SK-MEL-5 (cell line): ENCODE measurements at places on chromosomes 7 and 10. TPM values are rescaled to one million over a fixed set of nuclear protein-coding genes. Genes with fewer than 3 reads are reported as not detected.

DNA sequence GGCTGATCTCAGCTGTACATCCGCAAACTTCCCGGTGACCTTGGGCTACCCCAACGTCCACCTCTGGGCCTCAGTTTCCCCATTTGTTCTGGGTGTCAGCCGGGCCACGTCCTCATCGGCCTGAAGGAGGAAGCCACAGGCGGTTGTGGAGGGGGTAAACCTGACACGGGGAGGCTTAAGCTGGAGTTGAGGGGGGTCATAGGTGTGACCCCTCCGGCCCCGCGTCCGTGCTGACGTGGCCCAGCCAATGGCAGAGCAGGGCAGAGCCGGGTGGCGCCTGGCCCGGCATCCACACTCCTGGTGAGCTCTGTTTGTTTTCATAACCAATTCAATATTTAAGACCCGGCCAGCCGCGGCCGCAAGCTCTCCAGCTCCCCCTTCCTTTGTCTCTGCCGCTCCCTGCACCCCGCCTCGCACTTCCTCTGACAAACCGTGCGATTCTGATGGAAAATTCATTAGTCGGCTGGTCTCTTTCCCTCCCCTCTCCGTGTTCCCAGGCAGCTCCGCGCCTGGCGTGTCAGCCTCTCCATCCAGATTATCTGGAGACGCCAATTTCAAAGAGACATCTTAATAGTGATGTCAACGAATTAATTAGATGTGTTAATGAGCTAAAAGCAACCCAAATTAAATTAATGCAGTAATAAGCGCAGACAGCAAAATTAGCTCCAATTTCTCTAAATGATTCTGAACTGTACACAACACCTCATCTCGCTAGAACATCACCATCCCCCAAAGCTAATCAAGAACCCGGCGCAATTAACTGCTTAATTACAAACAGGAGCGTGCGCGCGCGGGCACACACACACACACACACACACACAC, 55.4 kb downstream of the MICALL2 start:
- peak; percentile 22 for DNase-seq

DNA sequence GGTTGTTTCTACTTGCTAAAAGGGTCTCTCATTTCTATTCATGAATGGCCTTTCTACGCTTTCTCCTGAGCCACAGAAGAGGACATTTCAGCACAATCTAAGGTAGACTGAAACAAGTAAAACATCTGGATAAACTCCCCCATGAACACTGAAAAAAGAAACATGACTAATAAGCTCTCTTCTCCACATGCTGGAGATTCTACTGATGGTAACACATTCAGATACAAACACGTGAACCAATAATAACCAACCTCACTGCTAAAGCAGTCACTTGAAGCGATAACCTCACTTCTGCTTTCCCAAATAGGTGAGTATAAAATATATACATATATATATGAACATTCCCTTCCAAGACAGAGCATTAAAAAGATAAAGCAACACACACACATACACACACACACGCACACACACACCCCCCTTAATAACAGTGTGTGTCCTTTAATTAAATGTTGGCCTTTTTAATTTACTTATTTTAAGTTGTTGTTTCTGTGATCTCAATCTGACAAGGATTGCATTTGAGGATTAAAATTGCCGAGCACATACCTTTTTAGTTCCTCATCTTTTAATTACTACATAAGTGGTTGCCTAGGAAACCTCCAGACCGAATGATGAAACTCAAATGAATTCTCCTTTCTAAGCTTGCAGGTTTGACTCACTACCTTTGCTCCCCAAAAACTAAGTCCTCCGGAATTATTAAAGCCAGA, 292.4 kb upstream of the KLF14 start:
- DNase-seq: no peak

DNA sequence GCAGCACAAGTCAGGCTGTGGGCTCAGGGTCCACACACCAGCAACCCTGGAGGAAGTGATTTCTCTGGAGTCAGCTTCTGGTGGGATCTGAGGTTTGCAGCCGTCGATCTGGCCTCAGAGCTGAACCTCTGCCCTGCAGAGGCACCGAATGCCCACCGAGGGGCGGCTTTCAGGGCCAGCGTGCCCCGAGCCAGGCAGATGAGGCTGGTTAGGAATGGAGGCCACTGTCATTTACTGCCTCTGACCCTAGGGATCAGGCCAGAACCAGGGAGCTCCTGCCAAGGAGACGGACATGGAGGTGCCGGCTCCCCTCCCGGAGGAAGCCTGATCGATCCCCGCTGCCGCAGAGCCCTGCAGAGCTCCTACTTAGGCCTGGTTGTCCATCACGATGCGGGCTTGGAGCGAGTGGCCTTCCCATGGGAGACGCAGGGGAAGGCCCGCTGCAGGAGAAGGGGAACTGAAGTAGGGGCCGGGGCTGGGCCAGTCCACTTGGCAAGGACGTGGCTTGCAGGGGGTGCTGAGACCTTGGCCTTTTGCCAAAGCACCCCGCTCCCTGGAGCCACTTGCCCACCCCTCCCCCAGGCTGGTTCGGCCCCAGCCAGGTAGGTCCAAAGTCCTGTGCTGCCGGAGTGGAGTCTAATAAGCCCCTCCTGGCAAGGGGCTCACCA, 19.6 kb upstream of the ELFN1 start:
- DNase-seq: no peak

DNA sequence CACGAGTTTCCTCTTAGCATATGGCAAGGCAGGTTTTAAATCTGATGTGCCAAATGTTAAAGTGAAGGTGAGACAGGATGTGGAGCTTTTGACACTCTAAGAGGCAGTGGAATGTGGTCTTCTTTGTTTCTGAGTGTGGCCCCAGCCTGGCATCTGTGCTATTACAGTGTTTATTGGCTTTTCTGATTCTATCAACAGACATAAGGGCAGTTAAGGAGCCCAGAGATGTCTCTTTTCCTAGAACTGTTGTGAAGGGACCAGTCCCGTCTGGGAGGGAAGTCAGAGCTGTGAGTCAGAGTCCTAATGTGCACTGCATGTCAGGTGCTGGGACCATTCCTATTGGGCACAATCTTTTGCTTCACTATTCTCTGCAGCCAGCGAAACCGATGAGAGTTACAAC, 32.5 kb downstream of the TRUB1 start:
- no peak for DNase-seq

- peak; percentile 70 for DNase-seq
These were observed 235.7 kb downstream of the AGMO start for GRCh38 chr7:15326044-15326644.

GRCh38 chr7:82700741-82701140, 257.2 kb upstream of the CACNA2D1 start:
- DNase-seq: no peak

- DNase-seq: no peak
These were observed 58.1 kb downstream of the CSGALNACT2 start for GRCh38 chr10:43196131-43196980.

- DNase-seq: no peak
These were observed 14.2 kb upstream of the POR start for GRCh38 chr7:75900617-75901315.

DNA sequence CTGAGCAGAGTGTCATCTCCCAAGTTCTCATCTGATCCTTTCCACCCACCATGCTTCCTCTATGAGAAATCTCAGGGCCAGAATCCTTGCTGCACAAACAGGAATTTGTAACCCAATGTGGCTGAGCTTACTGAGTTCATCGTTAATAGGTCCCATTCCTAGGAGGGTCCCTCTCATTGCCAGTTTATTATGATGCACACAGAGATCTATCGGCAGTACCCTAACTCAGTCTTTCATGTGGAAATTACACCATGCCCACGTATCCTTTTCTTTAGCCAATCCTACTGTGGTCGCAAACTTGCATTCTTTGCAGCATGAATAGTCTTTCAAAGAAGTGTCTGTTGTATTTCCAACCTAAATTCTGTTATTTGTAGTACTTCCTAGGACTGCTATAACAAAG, 12.1 kb downstream of the TMEM236 start:
- DNase-seq: no peak

GRCh38 chr7:103993551-103993950, 4.1 kb upstream of the RELN start:
- no peak for DNase-seq

DNA sequence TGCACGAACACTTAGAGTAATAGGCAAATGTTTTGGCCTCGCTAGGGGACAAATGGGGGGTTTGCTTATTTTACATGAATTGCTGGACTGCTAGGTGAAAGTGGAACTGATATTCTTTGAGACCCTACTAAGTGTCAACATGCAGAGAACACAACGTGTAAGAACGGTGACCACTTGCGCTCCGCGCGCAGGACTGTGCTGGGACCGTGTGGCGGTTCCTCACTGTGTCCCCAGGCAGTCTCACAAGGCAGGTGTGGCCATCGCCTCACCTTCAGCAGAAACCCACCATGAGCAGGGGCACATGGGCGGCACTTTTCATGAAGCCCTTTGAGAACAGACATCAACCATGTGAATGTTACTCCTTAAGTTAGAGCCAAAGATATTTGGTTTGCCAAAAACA, 27.2 kb downstream of the PTPRN2 start:
- no peak for DNase-seq

DNA sequence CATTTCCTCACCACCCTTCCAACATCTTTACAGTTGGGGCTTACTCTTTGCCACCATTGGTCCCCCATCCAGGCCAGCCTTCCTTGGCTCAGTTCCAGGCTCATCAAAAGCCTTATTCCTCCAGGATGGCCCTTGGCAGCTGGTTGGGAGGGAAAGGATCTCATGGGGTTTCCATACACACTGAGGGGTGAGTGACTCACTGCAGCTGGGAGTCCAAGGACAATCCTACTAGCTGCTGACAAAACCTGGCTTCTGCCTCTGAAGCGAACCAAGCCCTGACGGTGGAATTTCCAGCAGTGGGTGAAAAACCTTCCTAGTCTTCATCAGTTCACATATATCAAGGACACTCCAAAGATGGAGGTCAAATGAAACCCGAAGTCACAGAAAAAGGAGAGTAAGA, 22.9 kb downstream of the CRHR2 start:
- no peak for DNase-seq

GRCh38 chr7:126809188-126809587, 443.6 kb downstream of the GRM8 start:
- DNase-seq: no peak

DNA sequence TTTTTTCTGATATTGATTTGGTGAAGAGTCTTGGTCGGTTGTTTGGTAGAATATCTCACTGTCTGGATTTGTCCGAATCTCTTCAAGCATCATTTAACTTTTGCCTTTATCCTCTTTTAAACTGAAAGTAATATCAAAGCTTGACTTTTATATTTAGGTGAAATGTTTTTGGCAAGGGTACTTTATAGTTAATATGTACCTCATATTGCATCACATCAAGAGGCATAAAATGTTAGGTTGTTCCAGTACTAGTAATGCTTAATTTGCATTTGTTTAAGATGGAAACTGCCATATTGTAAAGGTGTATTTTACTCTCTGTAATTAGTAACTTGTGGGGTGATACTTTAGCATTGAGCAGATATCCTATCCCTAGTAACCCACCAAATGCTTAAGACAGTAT, 17.1 kb upstream of the DDX21 start:
- DNase-seq: no peak

DNA sequence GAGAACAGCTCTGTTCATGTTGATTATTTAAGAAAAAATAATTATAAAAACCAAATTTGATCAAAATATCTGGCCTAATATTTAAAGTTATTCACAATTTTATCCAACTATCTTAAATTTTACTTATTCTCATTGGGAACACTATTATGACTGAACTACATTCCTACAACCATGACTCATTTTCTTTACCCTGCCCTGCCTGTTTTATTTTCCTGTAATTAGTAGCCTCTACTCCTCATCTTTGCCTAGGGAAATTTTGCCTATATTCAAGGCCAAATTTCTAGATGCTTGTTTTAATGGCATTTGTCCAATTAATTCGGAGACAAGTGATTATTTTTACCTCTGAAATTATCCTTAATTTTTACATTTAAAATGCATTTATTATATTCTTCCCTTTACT, 289.7 kb upstream of the TMEM229A start:
- DNase-seq: no peak

DNA sequence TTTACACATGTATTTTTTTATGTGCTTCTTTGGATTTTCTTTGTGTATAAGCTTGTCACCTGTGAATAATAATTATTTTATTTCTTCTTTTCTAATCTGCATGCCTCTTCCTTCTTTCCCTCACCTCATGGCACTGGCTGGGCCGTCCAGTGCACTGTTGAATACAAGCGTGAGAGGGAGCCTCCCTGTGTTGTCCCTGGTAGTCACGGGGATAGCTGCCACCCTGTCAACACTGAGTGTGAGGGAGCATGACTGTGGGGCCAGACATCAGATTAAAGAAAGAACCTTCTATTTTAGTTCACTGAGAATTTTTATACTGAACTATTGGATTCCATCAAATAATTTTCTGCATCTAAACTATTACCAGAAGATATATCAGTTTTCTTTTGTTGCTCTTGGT, 187.9 kb downstream of the CDC14C start:
- no peak for DNase-seq

- no peak for DNase-seq
These were observed 106.4 kb upstream of the GPR26 start for GRCh38 chr10:123559823-123560092.

DNA sequence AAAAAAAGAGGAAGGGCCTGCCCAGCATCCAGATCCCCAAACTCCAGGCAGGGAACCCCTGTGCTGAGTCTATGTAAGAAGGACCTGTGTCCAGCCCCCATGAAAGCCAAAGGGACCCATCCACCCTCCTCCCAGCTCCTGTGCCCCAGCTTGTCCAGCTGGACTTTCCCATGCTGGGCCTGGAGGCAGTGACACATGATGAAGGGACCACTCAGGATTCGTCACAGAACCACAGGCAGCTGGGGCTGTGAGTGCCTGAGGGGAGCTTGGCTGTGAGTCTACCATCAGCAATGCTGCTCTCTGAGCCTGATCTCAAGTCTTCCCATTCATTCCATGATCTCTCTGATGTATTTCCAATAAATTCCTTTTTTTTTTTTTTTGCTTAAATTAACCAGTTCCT, 36.2 kb upstream of the MNX1 start:
- DNase-seq: peak; percentile 28

DNA sequence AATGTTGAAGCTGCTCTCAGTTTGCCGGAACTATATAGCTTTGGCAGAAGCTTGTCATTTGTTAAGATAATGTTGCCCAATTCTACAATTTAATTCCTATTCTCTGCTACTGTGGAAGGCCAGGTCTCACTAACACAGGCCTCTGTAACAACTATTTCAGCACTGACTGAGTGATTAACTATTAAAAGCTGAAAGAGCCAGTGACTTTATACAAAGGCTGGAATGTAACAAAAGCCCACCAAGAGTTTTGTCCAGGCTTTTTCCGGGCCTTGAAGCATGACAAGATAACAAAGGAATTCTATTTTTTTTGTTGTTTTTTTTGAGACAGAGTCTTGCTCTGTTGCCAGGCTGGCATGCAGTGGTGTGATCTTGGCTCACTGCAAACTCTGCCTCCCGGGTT, 795.6 kb downstream of the PHTF2 start:
- DNase-seq: no peak

GRCh38 chr7:133540096-133540860, 287.4 kb downstream of the EXOC4 start:
- no peak for DNase-seq

TET1 gene
- 2.9 and 3.3 TPM in 2 replicates for total RNA-seq

NPY4R gene
- total RNA-seq: not detected in 2 replicates

ZPBP gene
- total RNA-seq: not detected in 2 replicates

ZWINT gene
- 38.0 and 38.5 TPM in 2 replicates for total RNA-seq

MACROH2A2 gene
- 3.3 and 3.8 TPM in 2 replicates for total RNA-seq

PRPS1L1 gene
- not detected in 2 replicates for total RNA-seq

NAPEPLD gene
- total RNA-seq: 33.8 and 37.5 TPM in 2 replicates

AKR1C3 gene
- total RNA-seq: not detected in 2 replicates

HMX2 gene
- total RNA-seq: not detected in 2 replicates

TEX36 gene
- not detected in 2 replicates for total RNA-seq

CHST15 gene
- total RNA-seq: not detected in 2 replicates
